ENCODE measurements at places on chromosomes 3 and 15.

GRCh38 chr15:33314069-33314468 is 3.3 kb downstream of the RYR3 start:
- DNase-seq: no peak

DNA sequence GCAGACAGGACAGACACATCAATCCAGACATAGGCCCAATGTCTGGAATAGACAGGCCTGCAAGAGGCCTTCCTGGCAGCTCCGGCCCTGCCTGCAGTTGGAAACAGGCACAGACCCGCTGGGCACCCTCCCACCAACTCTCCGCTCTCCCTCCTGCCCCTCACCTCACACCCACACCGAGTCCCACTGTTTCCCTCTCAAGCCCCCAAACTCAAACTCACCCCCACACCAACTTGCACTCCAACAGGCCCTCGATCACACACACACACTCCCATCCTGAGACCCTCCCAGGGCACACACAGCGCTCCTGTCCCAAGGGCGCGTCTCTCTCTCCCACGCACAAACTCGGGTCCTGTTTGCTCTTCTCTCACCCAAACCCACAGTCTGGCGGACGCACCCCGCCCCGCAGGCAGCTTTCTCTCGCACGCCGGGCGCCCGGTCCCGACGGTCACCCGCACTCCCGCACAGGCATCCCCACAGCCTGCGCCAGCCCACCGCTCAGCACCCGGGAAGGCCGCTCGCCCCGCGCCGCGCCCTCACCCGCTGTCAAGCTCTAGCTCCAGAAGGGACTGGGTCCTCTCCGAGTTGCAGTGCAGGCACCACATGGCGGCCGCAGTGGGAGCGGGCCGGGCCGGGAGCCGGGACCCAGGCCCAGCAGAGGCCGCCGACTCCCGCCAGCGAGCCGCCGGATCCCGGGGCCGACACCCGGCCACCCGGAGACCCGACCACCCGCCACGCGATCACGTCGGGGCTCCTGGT is 106.2 kb downstream of the IQSEC1 start:
- peak; percentile 88 for DNase-seq

GRCh38 chr15:100332721-100333120 is 9.1 kb downstream of the ADAMTS17 start:
- no peak for DNase-seq

GRCh38 chr15:95078003-95078402 is 846.6 kb downstream of the MCTP2 start:
- no peak for DNase-seq

- no peak for DNase-seq
Observed at GRCh38 chr3:29683018-29683993, 402.4 kb downstream of the RBMS3 start.

DNA sequence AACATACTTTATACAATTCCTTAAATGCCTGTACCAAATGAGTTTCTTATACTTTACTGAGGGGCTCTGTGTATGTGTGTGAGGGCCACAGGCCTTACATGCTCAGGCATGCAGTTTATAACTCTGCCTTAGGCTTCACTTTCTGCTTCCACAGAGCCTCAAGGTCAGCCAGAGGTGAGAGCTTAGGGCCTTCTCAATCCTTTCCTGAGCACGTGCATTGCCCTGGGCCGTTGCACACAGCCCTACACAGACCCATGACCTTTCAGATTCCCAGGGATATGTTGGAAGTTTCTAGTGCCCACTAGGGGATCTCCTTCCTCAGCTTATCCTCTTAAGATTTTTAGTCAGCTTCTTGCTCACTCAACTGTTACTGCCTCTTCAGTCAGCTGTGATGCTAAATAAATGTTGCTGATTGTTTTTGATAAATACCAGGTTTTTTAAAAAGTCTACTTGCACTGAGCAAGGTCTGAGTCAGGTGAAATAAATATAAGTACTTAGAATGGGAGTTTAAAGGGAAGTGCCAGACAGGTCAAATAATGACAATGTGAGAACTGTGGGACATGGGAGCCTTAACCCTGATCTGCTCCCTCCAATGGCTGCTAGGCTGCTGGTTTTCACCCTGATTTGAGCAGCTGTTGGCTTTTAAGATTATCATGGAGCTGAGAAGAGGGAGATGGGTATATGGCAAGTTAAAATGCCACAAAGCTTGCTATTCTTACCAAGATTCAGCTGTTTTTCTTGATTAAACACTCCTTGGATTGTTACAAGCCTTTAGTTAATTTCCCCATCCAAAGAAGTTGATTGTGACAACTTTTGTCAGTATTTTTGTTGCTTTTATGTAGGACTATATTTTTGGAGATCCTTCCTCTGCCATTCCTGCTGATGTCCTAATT is 169.5 kb downstream of the PLD1 start:
- DNase-seq: no peak

GRCh38 chr3:128481438-128481942 is 11.5 kb downstream of the GATA2 start:
- no peak for DNase-seq

DNA sequence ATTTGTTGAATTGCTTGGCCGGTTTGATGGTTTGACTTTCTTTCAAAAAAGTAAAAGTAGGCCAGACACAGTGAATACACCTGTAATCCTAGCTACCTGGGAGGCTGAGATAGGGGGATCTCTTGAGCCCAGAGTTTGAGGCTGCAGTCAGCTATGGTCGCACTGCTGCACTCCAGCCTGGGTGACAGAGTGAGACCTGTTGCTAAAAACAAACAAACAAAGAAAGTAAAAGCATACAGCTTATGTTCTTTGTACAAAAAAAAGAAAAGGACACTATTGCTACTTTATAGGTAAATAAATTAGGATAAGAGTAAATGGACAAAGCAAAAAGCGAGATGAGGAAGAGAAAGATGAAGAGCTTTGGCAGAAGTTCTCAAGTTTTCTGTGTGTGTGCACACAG is 13.9 kb upstream of the FEZF2 start:
- no peak for DNase-seq

DNA sequence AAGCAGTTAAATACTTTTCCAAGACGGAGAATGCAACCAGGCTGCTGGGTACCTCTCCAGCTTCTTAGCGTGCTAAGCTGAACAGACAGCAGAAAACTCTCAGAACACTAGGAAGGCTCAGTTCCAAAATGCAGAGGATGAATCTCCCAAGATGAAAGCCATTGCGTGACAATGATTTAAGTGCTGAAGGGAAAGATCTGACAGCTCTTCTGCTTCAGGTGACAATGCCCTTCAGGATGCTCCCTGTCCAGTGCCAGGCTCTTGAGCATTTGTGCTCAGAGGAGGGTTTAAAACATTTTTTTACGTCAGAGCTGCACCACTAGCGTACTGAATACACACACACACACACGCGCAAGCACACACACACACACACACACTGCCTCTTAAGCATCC is 26.3 kb downstream of the ARHGEF3 start:
- no peak for DNase-seq

DNA sequence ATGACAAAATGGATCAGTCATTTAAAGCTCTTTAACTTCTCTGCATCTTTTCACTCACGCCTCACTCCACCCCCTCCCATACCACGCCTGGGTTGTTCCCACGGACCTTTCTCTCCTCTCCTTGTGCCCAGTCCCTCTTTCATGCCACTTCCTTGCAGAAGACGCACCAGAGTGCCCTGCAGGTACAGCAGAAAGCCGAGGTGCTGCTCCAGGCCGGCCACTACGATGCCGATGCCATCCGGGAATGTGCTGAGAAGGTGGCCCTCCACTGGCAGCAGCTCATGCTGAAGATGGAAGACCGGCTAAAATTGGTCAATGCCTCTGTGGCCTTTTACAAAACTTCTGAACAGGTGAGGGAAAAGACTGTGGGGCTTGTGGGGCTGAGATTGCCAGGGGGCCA is 296.1 kb upstream of the UMPS start:
- DNase-seq: no peak

DNA sequence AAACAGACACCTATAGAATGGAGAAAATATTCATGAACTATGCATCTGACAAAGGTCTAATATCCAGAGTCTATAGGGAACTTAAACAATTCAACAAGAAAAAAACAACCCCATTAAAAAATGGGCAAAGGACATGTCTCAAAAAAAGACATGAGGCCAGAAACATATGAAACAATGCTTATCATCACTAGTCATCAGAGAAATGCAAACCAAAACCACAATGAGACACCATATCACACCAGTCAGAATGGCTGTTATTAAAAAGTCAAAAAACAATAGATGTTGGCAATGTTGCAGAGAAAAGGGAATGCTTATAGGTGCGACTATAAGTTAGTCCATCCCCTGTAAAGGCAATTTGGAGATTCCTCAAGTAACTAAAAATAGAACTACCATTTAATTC is 11.4 kb upstream of the HDGFL3 start:
- DNase-seq: no peak

DNA sequence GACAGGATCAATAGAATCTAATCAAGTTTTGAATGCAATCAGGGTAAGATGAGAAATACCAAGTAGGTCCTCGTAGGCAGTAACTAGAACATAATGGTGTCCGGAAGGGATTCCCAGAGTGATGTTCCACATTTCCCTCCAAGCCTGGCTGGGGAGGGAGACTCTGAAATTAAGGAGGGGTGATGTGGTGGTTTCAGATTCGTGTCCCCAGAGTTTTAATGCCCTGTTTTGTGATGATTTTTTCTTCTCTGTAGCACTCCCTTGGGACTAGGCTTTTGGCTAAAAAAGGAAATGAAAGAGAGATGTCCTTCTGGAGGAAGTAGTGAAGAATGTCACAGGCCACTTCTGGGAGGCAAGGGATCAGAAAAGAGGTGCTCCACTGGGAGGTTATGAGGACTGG is 108.3 kb upstream of the CACNA2D3 start:
- no peak for DNase-seq

GRCh38 chr3:196081002-196081833 is 672 bp downstream of the TFRC start:
- peak; percentile 91 for DNase-seq

GRCh38 chr15:74773731-74774252 is 8.1 kb upstream of the CSK start:
- no peak for DNase-seq

GRCh38 chr3:130644628-130645253 is 101.9 kb downstream of the PIK3R4 start:
- DNase-seq: no peak

GRCh38 chr3:189710620-189711402 is 79.6 kb downstream of the TP63 start:
- DNase-seq: peak; percentile 33

- no peak for DNase-seq
Observed at GRCh38 chr3:62318365-62318751, 55.0 kb downstream of the FEZF2 start.

GRCh38 chr15:80584973-80585525 is 110.1 kb upstream of the ABHD17C start:
- DNase-seq: no peak

DNA sequence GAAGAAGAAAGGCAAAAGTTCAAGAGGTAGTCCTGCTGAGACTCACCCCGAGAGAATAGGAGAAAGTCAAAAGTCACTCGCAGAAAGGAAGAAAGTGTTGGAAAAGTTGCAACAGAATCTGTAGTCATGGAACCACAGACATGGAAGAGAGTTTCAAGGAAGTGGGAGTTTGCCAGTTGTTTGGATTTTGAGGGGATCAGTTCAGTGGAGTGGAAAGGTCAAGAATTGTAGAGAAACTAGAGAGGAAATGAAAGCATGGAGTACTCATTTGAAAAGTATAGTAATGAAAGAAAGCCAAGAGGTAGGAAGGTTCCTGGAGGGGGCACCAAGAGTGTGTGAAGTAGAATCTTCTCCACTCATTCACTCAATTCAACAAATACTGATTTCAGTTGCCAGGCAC is 34.7 kb downstream of the SPTSSB start:
- no peak for DNase-seq

DNA sequence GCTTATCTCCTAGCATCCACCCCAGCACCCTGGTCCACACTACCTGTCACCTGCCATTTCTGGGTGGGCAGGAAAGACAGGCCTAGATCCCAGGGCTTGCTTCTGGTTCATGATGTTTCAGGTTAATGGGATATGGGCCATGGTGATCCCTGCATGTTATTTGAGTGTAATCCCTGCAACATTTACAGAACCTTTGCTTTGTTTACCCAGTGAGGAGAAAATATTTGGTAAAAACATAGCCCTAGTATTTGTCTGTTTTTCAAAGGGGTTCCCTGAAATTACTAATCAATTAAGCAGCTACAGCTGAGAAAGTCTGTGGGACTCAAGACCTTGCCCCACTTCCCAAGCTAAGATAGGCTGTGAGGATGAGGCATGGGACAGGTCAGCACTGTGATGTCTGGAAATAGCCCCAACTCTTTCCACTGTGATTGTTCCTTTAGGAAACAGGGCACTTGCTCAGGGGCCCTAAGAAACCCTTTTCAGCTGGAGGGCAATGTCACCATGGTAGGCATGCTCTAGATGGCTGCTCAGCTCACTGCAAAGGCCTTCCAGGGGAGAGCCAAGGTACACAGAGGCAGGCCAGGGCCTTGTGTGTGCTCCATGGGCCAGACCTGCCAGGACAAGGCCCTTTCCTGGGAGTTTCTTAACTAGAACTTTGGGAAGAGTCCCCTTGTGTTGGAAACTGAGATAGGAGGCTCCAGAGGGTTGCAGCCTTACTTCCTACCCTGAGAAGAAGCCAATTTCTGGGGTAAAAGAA is 11.1 kb downstream of the TRANK1 start:
- DNase-seq: no peak

GRCh38 chr3:167650459-167650858 is 3.3 kb downstream of the WDR49 start:
- DNase-seq: no peak

DNA sequence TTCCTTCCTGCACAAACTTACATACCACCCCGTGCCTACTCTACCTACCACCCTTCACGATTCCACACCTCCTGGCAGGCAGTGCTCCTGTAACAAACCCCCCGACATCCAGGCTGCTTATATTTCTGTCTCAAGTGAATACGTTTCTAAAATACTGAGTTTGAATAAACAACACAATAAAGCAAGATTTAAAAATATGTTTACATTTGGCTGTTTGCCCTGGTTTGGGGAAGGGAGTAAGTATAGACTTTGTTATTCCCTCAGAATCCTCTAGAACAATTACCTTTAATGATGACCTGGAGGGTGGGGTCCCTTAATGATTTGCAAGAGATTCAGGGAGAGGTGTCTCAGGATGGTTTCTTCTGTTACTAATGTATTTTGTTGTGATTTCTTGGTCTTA is 402.6 kb upstream of the TBL1XR1 start:
- no peak for DNase-seq

DNA sequence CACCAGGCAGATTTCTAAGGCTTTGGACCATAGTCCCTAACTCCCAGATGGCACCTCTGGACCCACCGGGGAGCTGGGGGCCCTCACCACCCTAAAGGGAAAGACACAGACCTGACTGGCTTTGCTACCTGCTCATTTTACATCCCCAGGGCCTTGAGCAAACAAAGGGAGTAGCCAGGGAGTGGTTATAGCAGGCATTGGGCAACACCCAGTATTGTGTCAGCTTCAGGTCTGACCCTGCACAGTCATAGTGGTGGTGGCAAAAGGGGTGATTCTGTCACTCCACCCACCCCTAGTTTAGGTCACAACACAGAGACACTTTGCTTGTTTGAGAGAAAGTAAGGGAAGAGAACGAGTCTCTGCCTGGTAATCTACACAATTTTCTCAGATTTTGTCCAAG is 352.5 kb downstream of the DIPK2A start:
- no peak for DNase-seq

GRCh38 chr3:57893668-57894067 is 114.6 kb upstream of the FLNB start:
- DNase-seq: no peak

All from right kidney (tissue), 9 donors.